Stimulated activated CD4-positive, alpha-beta T cell treated with anti-CD3 and anti-CD28 coated beads, Interleukin-12 subunit alpha, Interleukin-12 subunit beta, amount 100 ng/mL, for 24 hours (primary cell): ENCODE measurements at places on chromosomes 16 and 17.

DNA sequence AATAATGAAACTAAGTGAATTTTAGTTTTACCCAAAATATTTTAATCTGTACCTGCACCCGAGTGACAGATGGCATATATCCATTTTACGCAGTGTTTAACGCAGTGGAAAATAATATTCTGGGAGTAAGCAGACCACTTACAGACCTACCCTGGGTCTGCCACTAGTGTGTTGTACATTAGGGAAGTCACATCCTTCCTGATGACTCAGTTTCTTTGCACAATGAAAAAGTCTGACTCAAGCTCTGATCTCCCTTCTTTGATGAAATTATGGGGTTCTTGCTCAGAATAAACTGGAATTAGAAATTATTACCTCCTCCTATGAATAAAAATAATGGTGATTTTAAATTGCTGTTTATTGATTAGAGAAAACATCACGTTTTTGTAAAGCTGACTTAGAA lies 123.2 kb upstream of the AXIN2 start:
- no peak for DNase-seq

GRCh38 chr17:6105649-6106007 lies 35.4 kb downstream of the WSCD1 start:
- no peak for DNase-seq

GRCh38 chr17:7019839-7020519 lies 2.9 kb upstream of the BCL6B start:
- DNase-seq: no peak

DNA sequence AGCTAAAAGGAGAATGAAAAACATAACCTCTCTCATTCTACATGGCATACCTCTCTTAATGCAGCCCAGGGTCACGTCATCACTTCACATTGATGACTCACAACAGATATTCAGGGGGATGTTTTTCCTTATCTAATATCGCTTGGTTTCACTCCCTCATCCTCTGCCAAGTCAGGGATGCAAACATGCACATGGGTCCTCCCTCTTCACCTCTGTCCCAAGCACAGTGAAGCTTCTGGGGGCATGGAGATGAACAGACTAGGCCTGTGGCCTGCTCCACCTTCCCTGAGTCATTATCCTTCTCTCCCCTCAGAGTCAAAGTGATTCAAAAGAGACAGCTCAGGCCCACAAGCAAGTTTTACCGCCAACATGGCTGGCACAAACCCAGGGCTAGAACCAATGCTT lies 2.3 kb upstream of the MT2A start:
- no peak for DNase-seq

GRCh38 chr16:5003211-5003610 lies 30.5 kb downstream of the NAGPA start:
- no peak for DNase-seq
